ENCODE measurements at places on chromosomes 16 and 17.

GRCh38 chr17:30191072-30191471, 44.4 kb downstream of the SLC6A4 start:
- DNase-seq: no peak

- no peak for DNase-seq
These were observed 6.6 kb downstream of the ANKFN1 start for GRCh38 chr17:56159826-56160380.

GRCh38 chr16:30096862-30097563, 1.0 kb upstream of the YPEL3 start:
- no peak for DNase-seq

DNA sequence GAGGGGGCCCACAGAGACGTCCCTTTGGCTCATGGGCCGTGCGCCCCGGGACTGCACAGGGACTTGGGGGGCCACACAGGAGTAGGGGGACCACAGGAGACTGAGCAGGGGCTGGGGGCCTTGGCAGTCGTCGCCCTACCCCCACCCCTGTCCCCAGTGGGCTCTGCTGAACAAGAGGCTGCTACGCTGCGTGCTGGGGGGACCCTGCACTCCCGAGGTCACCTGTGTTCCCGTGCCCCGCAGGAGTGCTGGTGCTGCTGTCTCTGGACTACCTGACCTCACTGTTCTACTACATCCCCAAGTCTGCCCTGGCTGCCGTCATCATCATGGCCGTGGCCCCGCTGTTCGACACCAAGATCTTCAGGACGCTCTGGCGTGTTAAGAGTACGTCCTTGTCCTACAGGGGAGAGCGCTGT, 14.4 kb upstream of the RNF213 start:
- no peak for DNase-seq

DNA sequence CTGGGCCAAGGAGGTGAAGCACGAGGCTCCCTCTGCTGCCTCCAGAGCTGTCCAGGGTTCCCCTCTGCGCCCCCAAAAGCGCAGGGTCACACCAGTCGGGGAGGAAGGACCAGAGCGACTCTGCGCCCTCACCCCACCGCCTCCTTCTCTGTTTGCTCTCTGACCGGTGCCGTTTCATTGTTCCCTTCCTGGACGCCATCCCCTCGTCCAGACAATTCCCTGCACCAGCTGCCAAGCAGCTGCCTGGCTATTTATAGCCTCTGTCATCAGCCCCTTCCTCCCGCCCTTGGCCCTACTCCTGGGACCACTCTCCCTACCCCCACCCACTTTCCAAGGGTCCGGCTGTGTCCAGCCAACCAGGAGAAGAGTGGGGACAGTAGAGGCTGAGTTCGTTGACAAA, 68.8 kb upstream of the CREBBP start:
- DNase-seq: no peak

DNA sequence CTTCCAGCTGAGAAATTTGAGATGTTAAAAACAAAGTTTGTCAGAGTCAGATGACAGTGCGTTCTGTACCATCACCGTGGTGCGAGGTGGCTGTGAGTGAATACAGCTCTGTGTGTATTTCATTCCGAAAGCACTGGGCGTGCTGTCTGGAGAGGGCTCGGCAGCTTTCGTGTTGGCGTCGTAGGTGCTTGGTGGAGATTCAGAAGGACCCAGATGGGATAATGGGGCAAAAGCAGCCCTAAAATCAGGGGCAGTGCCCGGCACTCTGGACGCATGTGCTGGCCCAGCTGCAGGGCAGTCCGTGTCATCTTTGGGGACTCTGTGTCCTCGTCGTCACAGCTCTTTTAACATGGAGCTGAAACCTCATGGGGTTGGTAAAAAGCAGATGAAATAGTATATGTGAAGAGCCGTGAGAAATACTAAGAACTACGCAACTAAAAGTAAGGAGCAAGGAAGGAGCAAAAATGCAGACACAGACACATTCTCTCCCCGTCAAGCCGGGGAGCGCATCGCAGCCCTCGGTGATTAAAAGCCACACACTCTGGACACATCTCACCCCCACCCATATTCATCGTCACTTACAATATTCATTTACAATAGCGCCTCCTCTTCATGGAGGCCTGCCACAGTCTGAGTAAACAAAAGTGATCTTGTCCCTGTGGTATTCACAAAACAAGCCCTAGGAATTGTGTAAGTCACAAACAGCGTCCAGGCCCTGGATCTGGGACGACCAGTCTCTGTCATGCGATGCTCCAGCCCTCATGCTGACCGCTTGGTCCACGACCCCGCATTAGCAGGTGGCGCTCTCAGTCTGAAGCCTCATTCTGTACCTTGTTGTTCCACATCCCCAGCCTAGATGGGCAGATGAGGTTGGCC, 206.7 kb downstream of the RPTOR start:
- DNase-seq: no peak

All from activated CD8-positive, alpha-beta memory T cell treated with anti-CD3 and anti-CD28 coated beads for 48 hours (primary cell).